Hippocampal formation (tissue), 2 donors: ENCODE measurements at places on chromosomes 4 and X.

DNA sequence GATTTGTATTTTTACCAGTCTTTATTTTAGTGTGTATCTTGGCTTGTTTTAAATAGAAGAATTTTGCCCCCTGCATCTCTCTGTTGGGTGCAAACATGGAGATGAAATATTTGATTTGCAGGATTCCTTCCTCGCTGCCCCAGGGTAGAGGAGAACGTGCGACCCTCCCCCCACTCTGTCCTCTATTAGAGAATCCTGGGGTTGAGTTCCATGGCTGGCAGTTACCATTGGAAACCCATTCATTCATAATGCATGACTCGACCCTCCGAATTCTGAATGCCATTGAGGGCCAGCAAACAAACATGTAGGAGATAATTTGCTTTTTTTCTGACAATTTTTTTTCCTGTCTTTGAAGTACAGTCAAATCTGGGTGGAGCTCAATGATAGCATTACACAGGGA, 53.7 kb downstream of the TRIM2 start:
- DNase-seq, result no peak

DNA sequence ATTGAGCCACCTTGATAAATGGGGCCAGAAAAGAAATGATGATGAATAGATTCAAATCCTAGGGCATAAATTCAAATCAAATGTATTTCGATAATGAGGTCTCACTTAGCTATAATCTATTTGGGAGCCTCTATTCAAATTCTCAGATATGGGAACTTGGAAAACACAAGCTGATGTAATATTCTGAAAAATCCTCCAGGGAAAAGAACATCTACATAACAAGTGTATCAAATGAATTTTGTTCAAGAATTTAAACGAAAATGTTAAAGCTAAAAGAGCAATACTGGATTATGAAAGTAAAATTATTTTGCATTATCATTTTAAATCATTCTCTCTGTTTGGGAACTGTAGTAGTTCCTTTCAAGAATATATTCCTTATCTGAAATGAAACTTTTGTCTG, 38.9 kb upstream of the RAP1GDS1 start:
- no peak for DNase-seq

DNA sequence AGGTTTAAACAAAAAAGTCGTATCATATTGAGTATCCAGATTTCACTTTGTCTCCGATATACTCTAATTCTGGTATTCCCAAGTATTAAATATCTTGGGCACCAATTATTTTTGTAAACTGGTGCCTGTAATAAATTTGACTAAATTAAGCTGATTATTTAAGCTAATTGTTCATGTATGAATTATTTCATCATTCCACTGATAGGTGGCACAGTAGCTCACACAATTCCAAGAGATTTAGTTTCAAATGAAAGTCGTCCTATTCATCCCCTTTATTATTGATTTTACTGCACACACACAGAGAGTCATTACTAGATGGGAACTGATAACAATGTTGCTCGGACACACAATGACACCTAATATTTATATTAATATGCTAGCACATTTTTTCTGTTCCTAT, 432.4 kb downstream of the DMD start:
- DNase-seq, result no peak

DNA sequence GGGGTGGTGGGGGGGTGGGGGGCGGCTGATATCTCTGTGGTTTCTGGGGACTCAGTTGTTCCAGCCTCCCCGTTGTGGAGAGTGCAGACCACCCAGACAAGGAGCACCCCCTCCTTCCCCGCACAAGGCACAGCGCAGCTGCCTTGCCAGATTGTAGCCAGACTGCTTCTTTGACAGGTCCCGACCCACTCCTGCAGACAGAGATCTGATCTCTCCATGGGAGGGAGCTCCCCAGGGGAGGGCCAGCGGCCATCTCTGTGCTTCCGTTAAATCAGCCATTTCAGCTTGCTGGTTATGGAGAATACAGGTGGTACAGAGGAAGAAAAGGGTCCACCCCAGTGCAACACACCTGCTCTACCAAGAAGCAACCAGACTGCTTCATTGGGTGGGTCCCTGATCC, 80.8 kb downstream of the FGF16 start:
- DNase-seq, result no peak

DNA sequence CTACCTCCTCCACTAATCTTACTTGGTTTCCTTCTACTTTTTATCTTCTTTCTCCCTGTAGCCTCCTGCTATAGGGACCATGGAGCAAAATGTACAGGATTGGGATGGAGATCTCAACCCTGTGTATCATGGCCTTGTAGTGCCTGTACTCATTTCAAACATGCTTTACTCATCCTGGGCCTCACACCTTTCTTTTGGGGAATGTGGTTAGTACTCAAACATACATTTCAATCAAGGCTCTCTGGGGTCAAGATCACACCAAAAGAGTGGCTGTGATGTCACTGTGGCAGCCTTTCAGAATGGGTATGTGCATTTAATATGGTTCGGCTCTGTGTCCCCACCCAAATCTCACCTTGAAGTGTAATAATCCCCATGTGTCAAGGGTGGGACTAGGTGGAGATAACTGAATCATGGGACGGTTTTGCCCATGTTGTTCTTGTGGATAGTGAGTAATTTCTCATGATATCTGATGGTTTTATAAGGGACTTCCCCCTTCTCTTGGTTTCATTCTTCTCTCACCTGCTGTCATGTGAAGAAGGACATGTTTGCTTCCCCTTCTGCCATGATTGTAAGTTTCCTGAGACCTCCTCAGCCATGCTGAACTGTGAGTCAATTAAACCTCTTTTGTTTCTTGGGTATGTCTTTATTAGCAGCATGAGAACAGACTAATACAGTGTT, 205.1 kb downstream of the RASL11B start:
- DNase-seq, result no peak

DNA sequence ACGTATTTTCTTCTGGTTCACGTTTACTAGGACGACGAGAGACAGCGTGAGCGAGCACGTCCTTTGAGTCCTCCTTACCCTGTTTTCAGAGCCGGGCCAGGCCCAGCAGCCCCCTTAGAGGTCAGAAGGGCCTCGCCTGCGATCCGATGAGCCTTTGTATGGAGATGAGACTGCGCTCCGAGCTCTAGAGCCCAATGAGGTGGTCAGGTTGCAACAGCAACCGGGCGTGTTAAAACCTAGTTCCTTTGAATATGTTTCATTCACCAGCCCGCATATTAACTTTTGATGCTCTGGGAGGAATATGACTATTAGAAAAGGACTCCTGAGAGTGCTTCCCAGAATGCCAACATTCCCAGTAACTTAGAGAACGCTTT, 55.6 kb upstream of the TADA2B start:
- no peak for DNase-seq

DNA sequence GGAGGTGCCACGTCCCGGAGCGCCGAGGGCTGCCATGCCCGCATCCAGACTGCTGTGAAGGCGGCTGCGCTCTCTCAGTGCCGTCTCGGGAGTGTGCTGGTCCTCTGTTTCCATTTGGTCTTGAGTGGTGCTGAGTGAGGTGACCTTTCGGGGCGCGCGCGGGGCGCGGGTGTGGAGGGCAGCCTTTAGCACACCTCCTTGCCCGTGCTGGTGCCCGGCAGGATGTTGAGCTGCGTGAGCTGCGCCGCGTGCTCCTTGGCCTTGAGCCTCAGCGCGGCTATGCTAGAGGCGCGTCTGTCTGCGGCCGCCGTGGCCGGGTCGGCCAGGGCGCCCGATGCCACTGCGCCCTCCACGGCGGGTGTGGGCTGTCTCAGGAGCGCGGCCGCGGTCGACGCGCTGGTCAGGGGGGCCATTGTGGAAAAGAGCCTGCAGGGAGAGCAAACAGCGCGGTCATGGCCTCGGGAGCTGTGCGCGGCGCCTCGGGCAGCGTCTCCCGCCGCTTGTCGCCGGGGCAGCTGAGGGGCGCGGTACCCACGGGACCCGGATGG, 11.2 kb downstream of the ARX start:
- DNase-seq, result no peak

- peak; percentile 27 for DNase-seq
Observed at GRCh38 chrX:11064851-11065600, 46.1 kb upstream of the HCCS start.

DNA sequence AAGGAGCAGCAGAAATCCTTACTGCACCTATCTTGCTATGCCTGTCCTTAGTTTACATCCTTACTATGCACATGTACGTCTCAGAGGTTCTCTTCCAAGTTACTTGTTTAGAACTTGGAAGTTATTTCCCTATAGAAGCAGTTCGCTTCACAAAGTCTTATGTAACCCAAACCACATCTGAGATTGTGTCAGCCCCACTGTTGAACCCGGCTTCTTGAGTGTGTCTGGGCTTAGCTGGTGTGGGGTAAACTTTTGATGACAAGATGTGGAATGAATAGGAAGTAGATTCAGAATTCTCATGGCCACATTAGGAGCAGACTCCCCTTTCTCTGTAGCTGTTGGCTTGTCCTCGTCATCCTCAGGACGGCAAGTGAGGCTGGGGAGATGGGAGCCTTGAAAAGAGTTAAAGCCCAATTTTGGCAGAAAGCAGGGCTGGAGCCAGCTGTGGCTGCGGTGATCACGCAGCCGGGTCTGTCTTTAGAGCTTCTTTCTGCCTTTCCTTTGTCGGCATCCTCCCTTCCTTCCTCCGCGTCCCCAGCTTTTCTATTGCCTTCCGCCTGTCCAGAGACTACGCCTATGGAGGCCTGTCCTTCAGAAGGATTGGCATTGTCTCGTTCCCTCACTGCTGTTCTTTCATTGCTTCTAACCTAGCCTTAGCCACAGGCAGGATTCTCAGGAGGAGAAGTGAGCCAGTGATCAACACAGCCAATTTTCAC, 23.0 kb upstream of the LIMCH1 start:
- no peak for DNase-seq

GRCh38 chr4:96036781-96037180, 196.9 kb downstream of the PDHA2 start:
- DNase-seq, result no peak

DNA sequence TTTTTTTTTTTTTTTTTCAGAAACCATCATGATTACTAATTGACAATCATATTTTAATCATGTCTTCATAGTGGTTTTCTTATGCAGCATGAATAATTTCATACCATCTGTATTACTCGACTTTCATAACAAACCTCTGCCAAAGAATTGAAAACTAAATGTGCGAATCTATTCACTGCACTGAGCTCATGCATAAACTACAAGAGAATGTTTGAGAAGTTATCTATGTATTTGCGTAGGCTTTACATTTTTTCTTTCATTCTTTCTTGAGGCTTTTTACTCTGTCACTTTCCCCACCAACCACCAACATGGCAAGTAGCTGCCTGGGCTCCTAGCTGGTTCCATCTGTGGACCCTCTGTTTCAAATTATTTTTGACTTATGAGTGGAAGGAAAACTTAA, 1761.0 kb downstream of the STIM2 start:
- no peak for DNase-seq

DNA sequence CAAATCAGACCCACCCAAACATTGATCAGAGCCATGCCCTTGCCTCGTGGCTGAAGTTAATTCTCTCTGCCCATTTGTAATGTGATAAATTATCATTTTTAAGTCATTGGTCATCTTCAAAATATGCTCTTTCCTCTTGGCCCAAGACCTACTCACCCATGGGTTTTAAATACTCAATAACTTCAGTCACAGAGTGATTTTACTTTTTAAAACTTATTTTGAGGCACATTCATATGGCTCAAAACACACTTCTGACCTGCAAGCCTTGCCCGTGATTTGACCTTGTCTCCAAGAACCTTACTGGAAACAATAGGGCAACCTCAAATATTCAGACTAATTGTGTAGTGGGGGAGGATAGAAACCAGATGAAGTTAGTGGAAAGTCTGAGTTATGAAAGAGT, 176.2 kb upstream of the LNX1 start:
- no peak for DNase-seq

DNA sequence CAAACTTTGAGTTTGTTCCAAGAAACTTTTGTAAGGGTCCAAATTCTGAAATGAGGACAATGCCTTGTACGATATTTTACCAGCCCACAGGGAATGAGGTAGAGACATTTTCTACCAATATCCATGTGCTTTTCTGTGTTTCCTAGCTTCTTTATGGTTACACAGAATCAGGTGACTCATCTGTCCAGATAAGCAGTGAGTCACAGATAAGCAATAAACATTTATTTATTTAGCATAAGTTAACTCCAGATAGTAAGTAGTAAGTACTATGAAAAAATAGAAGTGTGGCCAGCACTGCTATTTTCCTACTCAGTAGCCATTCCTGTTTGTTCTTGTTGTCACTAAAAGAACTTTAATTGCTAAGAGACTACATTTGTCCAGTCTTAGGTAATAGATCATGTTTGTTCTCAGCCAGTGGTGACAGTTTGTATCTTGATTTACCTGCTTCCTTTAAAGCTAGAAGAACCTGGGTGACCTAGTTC, 7.4 kb downstream of the AFF1 start:
- DNase-seq, result no peak

GRCh38 chr4:30462445-30463090, 257.6 kb upstream of the PCDH7 start:
- no peak for DNase-seq

DNA sequence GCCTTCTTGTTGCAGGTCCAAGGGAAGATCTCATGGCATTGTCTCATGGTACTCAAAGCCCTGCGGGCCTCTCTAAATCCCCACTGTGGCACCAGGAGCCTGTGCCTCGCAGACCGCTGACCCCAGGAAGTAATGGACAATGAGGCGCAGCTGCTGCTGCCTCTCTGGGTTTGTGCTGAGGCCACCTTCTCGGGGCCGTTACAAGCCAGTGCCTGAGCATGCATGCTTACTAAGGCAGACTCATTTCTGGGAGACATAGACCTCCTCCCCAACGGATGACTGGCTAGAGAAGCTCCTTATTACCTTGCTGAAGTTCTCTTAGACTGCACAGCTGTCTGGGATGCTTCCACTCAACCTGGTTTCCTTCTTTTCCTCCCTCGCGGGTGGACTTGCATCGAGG, 1.3 kb downstream of the BDH2 start:
- DNase-seq, result no peak

DNA sequence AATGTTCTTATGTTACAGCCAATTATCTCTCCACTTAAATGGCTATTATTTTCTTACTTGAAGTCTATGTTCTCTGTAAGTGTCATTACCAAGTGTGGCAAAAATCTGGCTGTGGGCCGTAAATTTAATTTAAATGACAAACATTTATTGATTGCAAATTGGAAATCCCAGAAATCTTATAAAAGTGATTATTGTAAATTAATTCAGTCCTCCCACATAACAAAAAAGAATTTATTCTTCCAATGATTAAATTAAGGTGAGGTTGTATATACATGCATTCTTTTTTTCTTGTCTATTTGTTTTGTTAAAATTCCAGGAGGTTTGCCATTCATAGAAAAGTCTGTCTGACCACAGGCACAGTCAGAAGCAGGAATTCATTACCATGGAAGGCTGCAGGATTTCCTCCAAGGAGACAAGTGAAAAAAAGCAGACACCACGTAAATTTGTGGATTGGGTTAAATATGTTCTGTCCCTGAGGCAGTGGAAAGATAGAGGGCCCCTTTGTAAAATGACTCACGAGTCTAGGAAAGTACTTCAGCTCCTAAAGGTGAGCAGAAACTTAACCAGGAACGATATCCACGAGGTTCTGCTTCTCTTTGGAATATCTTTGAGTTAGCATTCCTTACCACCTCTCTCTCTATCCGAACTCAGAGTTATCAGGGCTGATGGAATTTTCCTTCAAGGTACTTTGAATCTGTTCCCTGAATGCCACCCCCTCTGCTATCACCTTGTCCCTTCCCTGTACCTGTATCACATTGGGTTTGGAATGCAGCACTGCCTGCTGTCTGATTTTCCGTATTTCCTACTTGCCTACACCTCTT, 10.7 kb downstream of the PPARGC1A start:
- no peak for DNase-seq
